Suprapubic skin (tissue), 4 donors: ENCODE measurements at places on chromosomes 6 and 20.

- no peak for DNase-seq
Measured at GRCh38 chr6:31272836-31273626, 1.1 kb upstream of the HLA-C start.

DNA sequence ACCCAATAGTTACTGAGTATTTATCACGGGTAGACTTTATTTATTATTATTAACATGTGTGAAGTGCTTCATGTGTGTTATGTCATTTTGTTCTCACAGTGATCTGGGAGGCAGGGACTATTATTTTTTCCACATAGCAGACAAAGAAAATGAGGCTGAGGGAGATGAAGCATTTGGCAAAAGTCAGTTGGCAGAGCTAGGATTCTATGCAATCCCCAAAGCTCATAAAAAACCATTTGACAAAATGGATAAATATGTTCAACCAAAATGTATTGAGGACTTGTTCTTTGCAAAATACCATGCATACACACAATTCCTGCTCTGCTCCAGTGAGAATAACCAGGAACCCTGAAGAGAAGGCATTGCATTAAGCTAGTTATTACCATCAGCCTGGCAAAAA, 184.4 kb downstream of the HS3ST5 start:
- DNase-seq, result no peak

- DNase-seq, result no peak
Measured at GRCh38 chr6:138540468-138540867, 41.2 kb upstream of the NHSL1 start.

- no peak for DNase-seq
Measured at GRCh38 chr20:3716195-3716834, 3.9 kb upstream of the SIGLEC1 start.

- no peak for DNase-seq
Measured at GRCh38 chr6:11200356-11200755, 32.1 kb downstream of the NEDD9 start.

- no peak for DNase-seq
Measured at GRCh38 chr6:149223904-149224351, 93.6 kb upstream of the TAB2 start.

DNA sequence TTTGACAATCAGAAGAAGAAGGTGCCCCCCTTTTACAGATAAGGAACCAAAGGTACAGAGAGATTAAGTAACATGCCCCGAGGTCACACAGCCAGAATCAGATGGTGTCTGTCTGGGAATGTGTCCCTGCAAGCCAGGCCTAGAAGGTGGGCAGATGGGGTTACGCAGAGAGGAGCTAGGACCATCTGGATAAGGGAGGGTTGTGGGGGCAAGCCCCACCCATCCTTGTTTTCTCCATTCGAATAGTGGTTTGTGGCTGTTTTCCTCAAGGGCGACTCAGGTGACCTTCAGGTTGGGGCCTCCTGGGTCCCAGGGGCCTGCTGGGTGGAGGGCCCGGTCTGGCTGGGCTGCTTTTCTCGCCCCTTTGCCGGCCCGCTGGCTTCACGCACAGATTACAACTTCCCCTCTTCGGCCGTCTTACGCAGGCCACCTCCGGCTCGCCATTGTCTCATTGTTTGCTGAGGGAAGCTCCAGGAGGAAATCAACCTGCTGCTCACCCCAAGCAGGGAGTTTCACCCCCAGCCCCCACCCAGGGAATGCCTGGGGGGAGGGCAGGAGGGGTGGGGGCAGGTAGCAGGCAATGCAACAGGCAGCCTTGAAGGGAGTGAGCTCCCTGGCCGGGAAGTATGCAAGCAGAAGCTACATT, 30.8 kb upstream of the CSNK2A1 start:
- DNase-seq, result peak; percentile 56

DNA sequence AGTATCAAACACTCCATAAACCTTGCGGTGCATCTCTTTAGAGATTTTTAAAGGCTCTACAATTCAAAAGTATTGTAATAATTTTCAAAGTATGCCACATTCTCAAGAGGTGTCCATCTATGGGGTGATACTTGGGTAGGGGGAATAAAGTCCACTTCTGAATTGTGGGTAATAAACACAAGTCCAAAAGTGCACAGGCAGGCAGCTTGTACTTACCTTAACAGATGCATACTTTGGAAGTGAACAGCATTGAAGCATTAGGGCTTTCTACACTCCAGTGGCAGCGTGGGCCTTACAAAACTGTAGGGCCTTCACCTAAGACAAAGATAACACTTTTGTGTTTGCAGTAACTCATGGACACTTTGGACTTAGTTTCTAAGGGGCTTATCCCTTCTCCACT, 58.6 kb downstream of the AIG1 start:
- no peak for DNase-seq

GRCh38 chr6:13427801-13428582, 59.4 kb downstream of the GFOD1 start:
- no peak for DNase-seq

- no peak for DNase-seq
Measured at GRCh38 chr6:28371280-28371679, 21.5 kb downstream of the ZKSCAN3 start.

DNA sequence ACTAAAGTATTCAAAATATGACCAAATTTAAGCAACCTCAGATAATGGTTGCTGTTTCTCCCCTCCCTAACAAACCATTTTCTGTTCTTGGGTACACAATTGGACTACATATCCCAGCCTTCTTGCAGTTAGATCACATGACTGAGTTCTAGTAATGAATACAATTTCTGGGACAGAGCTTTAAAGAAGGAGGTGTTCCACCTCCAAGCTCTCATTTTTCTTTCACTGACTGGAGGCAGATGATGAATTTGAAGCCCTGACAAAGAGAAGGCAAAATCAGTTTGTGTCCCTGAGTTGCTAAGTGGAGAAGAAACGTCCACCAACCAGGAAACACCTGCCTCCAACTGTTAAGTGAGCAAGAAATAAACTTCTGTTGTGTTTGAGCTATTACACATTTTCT, 117.2 kb downstream of the LCA5 start:
- no peak for DNase-seq

DNA sequence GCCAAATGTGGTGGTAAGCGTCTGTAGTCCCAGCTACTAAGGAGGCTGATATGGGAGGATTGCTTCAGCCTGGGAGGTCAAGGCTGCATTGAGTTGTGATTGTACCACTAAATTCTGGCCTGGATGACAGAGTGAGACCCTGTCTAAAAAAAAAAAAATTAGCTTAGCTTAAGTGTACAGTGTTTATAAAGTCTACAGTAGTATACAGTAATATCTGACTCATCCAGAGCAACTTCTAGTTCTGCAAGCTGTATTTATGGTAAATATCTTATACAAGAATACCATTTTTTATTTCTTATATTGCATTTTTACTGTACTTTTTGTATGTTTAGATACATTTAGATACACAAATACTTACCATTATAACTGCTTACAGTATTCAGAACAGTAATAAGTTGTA, 58.1 kb downstream of the UQCC1 start:
- DNase-seq, result no peak

- no peak for DNase-seq
Measured at GRCh38 chr6:21151119-21151518, 442.4 kb upstream of the SOX4 start.

DNA sequence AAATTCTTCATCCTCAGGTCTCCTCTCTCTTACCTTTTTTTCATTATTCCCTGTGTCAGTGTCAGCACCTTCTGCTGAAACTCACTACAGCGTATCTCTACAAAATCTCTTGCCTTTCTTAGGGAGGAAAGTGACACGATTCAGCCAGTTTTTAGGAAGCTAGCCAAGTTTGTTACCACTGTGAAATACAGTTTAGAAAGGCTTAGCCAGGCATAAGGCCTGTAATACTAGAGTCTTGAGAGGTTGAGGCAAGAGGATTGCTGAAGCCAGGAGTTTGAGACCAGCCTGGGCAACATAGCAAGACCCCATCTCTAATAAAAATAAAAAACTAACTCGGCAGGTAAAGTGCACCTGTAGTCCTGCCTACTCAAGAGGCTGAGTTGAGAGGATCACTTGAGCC, 16.7 kb downstream of the TAB2 start:
- no peak for DNase-seq

DNA sequence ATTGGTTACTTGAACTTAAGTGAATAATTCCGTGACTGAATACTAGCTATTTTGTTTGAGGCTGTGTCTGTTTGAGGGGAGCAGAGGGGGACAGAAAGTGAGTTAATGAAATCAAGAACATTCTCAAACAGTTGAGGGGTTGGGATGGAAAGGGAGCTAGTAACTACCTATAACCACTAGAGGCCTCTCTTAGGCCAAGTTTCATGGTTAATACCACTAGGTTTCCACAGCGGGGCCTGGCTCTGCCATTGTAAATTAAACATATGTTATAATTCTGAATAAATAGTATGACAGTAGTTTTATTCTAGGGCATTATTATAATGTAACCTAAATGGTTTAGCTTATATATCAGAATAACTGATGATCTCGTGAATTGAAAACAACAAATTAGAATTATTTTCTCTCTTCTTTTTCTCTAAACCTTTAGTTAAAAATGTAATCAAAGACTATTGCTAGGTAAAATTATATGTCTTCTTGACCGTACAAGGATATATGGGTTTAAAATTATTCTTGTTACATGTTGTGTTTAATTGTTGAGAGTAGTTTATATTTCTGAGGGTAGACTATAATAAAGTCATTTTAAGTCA, 108.1 kb downstream of the BCKDHB start:
- no peak for DNase-seq

GRCh38 chr6:39225946-39226437, 3.3 kb downstream of the KCNK5 start:
- no peak for DNase-seq

DNA sequence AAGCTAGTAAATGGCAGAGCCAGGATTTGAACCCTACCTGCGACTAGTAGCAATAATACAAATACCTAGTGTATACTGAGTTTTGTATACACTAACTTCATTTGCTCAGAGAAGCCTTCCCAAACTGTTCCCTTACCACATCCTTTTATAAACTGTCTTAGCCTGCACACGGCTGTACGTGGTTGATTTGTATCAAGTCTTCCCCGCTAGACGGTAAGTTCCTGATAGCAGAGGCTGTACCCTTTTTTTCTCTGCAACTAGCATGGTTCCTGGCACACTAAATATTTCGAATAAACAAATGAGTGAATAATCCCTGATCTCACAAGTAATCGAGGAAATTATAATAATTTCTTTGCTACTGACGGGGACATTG, 636 bp downstream of the RTF2 start:
- DNase-seq, result no peak

DNA sequence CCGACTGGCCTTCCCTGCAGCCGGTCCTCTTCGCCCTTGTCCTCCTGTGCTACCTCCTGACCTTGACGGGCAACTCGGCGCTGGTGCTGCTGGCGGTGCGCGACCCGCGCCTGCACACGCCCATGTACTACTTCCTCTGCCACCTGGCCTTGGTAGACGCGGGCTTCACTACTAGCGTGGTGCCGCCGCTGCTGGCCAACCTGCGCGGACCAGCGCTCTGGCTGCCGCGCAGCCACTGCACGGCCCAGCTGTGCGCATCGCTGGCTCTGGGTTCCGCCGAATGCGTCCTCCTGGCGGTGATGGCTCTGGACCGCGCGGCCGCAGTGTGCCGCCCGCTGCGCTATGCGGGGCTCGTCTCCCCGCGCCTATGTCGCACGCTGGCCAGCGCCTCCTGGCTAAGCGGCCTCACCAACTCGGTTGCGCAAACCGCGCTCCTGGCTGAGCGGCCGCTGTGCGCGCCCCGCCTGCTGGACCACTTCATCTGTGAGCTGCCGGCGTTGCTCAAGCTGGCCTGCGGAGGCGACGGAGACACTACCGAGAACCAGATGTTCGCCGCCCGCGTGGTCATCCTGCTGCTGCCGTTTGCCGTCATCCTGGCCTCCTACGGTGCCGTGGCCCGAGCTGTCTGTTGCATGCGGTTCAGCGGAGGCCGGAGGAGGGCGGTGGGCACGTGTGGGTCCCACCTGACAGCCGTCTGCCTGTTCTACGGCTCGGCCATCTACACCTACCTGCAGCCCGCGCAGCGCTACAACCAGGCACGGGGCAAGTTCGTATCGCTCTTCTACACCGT, 6.1 kb downstream of the UBD start:
- DNase-seq, result no peak

DNA sequence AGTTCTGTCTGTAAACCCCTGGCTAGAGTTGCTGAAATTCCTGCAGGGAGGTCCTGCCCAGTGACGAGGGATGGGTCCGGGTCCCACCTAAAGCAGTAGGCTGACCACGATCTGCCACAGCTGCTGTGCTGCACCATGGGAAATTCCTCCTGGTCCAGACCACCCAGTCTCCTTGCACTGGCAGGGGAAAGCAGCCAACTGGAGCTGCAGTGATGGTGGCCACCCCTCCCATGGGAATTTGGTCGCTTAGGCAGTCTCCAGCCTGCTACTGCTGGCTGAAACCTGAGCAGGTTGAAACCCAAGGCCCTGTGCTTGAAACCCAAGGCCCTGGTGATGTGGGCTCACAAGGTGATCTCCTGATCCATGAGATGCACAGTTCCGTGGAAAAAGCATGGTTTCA, 23.9 kb upstream of the MOXD1 start:
- DNase-seq, result no peak

DNA sequence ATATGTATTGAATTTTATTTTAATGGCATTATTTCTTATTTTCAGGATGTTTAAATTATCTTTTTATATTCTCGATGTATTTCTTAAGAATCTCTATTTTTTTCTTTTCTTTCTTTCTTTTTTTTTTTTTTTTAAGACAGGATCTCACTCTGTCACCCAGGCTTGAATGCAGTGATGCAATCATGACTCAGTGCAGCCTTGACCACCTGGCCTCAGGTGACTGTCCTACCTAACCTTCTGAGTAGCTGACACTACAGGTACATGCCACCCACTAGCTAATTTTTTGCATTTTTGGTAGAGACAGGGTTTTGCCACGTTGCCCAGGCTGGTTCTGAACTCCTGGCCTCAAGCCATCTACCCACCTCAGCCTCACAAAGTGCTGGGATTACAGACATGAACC, 143.8 kb upstream of the LAMA2 start:
- no peak for DNase-seq

- DNase-seq, result no peak
Measured at GRCh38 chr20:5118220-5119142, 1.3 kb downstream of the PCNA start.

- no peak for DNase-seq
Measured at GRCh38 chr20:57211406-57211805, 55.0 kb downstream of the BMP7 start.

GRCh38 chr6:71279321-71279720, 9.3 kb upstream of the OGFRL1 start:
- DNase-seq, result no peak

- no peak for DNase-seq
Measured at GRCh38 chr20:11891776-11892545, 25.7 kb upstream of the BTBD3 start.

GRCh38 chr6:109662192-109662591, 28.8 kb downstream of the AK9 start:
- DNase-seq, result no peak
